ENCODE measurements at places on chromosomes 16 and 17.

GRCh38 chr17:17751489-17752088 is 70.3 kb downstream of the RAI1 start:
- DNase-seq = no peak

DNA sequence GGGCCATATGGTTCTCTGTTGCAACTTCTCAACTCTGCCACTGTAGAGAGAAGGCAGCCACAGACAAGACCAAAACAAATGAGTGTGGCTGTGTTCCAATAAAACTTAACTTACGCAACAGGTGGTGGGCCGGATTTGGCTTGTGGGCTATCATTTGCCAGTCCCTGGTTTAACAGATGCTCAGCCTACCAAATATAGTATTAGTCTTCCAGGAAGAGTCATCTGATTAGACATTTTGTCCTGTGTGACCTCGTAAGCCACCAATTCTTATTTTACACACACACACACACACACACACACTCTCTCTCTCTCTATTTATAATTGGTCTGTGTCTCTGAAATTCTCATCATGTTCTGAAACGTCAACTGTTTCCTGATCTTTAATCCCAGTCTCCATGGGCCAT is 245.9 kb downstream of the XYLT1 start:
- DNase-seq = peak; percentile 88

DNA sequence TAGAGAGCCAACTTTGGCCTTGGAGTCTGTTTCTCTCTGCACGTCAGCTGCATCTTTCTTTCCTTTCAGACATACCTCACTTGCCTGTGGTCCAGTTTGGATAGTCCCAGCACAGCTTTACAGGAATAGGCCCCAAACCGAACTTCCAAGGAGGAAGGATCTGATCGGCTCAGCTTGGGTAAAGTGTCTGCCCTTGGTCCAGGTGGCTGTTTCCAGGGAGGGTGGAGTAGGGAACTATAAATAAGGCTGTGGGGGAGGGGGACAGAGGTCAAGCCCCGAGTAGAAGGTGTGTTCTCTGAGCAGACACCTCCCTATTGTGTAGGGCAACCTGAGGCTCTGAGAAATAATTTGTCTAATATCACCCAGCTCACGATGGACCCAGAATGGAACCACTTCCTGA is 29.2 kb upstream of the NKD1 start:
- no peak for DNase-seq

DNA sequence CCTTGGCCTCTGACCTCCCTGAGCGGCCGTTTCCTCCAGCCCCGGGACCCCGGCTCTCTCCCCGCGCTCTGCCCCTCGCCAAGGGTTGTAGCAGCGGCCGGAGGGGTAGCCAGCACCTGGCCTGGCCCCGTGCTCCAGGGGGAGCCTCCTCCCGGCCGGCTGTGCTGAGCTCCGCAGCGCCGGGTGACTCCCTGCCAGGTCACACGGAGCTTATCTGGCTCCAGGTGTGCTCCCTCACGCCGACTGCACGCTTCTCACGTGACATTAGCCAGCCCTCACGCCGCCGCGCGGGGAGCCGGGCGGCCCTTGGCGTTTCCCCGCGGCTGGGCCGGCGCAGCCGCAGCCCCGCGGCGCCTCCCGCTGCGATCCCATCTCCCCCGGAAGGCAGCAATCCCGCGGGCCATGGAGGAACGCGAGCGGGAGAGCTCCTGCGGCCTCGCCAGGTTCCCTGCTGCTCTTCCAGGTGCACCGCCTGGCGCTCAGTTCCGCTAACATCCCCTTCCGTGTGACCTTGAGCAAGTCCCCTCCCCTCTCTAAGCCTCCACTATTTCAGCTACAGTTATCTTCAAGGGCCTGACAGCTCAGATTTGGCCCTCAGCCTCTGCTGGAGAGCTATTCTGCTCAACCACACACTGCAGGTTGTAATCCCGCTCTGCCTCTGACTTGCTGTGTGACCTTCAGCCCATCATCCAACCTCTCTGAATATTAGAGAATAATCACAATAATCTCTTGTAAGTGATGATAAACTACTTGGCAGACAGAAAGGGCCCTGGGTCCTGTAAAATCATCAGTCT is 3.4 kb downstream of the MYO18A start:
- no peak for DNase-seq

DNA sequence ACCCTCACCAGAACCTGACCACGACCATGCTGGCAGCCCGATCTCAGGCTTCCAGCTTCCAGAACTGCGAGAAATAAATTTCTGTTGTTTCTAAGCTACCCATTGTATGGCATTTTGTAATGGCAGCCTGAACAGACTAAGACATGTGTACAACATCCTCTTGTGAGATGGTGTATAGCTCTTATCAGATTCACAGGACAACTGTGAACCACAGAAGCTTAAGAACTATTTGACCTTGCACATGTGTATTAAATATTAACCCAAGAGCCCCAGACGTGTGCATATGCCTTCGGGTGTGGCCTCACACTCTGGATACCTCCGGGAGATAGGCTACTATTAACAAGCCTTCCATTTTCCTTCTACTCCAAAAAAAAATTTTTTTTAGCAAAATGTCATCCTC is 248.9 kb downstream of the SLC39A11 start:
- no peak for DNase-seq

- DNase-seq = no peak
Measured at GRCh38 chr16:84508502-84508901, 4.0 kb upstream of the MEAK7 start.

- peak; percentile 35 for DNase-seq
Measured at GRCh38 chr17:65455972-65456343, 105.5 kb downstream of the AXIN2 start.

- DNase-seq = no peak
Measured at GRCh38 chr17:2931876-2932275, 131.5 kb downstream of the OR1D5 start.

- peak; percentile 71 for DNase-seq
Measured at GRCh38 chr17:82021107-82021899, 1.4 kb downstream of the CENPX start.

- no peak for DNase-seq
Measured at GRCh38 chr16:81008505-81008789, 1.4 kb downstream of the CENPN start.

DNA sequence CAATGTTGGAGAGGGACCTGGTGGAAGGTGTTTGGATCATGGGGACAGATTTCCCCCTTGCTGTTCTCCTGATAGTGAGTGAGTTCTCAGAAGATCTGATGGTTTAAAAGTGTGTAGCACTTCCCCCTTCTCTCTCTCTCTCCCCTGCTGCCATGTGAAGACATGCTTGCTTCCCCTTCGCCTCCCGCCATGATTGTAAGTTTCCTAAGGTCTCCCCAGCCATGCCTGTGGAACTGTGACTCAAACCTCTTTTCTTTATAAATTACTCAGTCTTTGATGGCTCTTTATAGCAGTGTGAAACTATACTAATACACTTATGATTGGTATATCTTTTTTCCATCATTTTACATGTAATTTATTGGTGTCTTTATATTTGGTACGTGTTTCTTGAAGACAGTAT is 13.4 kb downstream of the ADGRG5 start:
- no peak for DNase-seq

- no peak for DNase-seq
Measured at GRCh38 chr16:29321000-29321393, 85.5 kb downstream of the NPIPB11 start.

- no peak for DNase-seq
Measured at GRCh38 chr16:11161974-11162373, 94.0 kb downstream of the SOCS1 start.

- DNase-seq = peak; percentile 28
Measured at GRCh38 chr17:74840989-74841666, 18.6 kb downstream of the GRIN2C start.

GRCh38 chr17:65618516-65618915 is 57.1 kb upstream of the AXIN2 start:
- DNase-seq = no peak

- no peak for DNase-seq
Measured at GRCh38 chr16:23384878-23385277, 68.1 kb downstream of the COG7 start.

Data from fibroblast of skin of scalp (primary cell).